ENCODE measurements at places on chromosomes 5 and 9.

- DNase-seq = no peak
Observed at GRCh38 chr9:114166614-114167572, 11.6 kb downstream of the COL27A1 start.

DNA sequence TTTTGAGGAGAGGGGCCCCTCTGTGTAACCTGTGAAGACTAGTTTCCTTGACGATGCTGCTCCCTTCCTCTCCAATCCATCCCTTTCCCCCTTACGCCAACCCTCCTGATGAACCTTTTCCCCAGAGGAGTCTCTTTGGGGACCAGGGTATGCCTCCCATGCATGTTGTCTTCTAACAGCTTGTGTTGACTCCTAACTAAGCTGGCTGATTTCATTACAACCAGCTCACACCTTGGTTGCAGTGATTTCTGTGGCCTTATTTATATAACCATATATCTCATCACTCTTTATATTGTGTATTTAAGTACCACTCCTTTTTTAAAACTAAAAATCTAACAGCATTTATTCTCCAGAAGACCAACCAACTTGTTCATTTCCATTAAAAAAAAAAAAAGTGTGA lies 42.5 kb downstream of the SFXN1 start:
- no peak for DNase-seq

GRCh38 chr5:173178369-173178910 lies 34.1 kb downstream of the BNIP1 start:
- DNase-seq = no peak

- DNase-seq = peak; percentile 21
Observed at GRCh38 chr9:21995666-21996398, 1.2 kb downstream of the CDKN2B-AS1 start.

- peak; percentile 42 for DNase-seq
Observed at GRCh38 chr5:126656401-126657007, 55.8 kb downstream of the PHAX start.

DNA sequence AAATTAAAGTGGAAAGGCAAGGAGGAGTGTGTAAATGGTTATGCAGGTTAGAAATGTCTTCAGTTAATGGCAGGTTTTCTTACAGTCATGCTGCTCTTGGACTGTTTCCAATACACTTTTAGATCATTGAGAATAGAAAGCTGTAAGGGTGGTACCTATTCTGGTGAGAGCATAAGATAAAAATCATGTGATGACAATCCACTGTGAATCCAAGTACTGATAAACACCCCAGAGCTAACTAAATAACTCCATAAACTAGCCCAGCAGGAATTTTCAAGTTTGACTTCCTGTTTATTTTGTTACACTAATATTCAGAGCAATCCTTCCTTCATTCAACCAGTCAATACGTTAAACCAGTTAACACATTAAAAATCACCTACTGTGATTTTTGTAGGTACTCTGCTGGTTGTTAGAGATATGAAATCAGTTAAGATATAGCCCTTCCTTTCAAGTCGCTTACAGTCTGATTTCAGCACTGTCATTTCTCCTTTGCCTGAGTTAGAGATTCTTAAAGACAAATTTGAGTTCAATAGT lies 22.6 kb downstream of the VCAN start:
- DNase-seq = no peak

DNA sequence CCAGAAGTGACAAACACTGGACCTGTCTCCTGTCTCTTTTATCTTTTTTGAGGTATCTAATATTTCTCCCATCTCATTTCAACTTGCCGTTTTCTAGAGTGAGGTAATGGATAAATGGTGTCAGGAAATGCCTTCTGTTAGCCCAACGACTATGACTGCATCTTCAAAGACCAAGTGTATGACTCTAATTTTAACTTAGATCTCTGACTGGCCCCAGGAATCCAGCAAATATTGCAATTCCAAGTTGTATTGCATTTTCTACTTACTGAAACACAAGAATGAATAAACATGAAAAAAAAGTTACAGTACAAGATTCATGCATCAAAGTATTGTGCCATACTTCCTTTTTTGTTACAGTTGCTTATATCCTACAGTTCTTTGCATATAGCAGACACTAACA lies 26.3 kb downstream of the SLC28A3 start:
- no peak for DNase-seq

DNA sequence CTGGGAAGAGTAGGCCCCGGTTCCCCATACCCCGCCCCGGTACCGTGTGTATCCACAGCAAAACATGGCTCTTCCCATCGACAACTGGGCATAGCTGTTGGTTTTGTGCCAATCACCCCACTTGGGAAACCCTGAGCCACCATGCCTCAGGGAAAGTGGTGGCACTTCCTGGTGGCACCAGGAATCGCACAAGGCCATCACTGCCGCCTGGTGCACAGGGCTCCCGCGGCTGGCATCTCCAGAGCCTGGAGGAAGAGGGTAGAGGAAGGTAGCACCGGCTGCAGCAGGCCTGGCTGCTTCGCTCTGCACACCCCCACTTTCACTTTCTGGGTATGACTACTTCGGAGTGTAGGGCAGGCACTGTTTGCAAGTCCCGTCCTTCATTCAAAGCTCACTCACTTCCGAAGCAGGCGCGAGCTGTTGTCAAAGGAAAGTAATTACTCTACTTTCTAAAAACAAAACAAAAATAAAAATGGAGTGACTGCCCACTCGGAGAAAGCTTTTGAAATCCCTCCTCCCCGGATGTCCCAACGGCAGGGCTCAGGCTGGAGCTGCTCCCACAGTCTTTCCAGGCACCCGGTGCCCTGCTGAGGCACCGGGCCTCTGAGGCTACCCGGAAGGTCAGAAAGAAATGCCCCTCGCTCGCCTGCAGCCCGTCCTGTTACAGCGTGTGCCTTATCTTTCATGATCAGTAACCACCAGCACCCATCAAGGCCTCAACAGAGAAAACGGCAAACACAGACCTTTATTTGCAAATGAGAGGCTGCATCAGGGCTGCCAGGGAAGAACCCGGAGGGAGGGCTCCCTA lies 2.0 kb downstream of the BRD3 start:
- peak; percentile 72 for DNase-seq

DNA sequence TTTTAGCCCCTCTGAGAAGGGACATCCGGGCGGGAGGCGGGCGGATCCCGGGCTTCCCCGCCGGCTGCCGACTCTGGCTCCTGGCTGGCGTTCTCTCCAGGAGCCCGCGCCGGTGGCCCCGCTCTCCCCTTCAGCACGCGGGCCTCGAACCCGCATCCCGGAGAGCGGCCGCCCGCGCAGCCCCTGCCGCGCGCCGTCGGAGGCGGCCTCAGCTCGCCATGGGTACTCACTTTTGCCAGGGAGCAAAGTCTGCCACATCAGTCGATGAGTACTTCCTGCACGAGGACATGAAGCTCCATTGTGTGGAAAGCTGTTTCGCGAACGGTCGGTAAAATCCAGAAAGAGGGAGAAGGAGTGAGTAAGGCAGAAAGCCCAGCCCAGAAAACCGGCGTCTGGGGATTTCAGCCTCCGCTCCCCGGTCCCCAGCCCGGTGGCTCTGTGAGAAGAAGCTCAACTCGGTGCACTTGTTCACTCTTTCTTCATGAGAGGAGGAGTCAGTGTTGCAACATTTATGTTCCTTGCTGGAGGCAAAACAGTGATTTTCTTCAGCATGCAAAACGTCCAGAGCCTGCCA lies at the start of gene PRLR:
Gene PRLR, minus strand, starts transcription at position 450 of the 574 bp plus-strand sequence. CDS start 140,867 bp downstream, outside the sequence.
- no peak for DNase-seq

- DNase-seq = no peak
Observed at GRCh38 chr9:22157828-22158227, 148.7 kb upstream of the CDKN2B start.

GRCh38 chr5:178330791-178331404 lies 98.3 kb upstream of the PHYKPL start:
- no peak for DNase-seq

- DNase-seq = no peak
Observed at GRCh38 chr5:93791518-93791972, 50.1 kb upstream of the POU5F2 start.

- no peak for DNase-seq
Observed at GRCh38 chr5:15021266-15022046, 149.9 kb upstream of the ANKH start.

- no peak for DNase-seq
Observed at GRCh38 chr5:93250424-93250823, 330.6 kb downstream of the NR2F1-AS1 start.

- no peak for DNase-seq
Observed at GRCh38 chr9:31124389-31124788, 1260.1 kb upstream of the ACO1 start.

DNA sequence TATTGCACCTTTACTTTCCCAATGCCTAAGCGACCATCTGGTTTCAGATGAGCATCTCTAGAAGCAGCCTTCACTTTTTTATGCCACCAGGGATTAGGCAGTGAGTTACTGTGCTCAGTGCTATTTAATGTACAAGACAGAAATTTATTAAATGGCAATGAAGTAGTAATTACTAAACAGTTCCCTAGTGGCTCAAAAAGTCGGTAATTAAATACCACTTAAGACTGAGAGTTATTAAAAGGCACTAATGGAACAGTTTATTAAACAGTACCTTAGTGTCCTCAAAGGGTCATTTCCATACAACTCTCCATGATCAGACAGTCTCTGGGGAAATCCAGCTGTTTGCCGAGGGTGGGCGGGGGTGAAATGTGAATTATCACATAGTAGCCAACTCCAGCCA lies 42.3 kb downstream of the LHFPL2 start:
- DNase-seq = no peak

DNA sequence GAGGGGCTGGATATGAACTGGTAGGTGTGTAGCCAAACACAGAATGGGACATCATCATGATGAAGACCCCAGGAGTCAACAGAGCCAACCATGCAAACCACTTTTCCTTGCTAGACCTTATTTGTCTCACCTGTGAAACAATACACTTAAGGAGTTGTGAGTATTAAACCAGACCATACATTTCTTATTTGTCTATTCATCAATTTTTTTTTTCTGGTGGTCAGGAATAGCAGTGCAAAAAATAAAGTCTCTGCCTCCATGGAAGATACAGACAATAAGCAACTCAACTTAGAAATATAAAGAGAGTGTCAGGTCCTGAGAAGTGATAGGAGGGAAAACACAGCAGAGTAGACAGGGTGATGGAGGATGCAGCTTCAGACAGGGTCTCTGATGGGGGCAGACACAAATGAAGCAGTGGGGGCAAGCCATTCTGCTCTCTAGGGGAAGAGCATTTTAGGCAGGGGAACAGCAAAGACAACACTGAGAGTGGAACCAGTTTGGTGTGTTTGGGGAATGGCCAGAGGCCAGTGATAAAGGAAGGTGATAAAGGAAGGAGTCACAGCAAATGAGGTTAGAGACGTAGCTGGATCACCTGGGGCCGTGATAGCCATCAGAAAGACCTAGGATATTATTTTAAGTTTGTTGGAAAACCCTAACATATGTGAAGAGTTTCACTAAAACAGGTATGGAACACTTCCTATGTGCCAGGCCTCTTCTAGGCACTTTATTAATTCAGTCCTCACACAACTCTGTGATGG lies 256.2 kb downstream of the MAN2A1 start:
- DNase-seq = no peak

DNA sequence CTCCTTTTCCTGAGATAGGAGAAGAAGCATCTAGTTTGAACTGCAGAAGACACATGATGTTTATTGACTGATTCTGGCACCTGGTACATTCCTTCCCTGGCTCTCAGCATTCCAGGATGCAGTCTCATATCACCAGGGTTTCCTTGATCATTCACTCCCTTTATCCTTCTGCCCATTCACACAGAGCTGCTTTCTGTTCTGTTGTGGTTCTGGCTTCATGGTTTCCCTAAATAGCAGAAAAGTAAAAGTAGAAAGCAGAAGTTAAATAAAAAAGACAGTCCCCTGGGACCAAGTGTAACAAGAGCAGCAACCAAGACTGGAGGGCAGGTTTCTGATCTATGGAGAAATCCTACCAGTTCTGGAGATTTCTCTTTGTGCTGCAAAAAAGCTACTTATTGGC lies 3.2 kb downstream of the IFNA8 start:
- no peak for DNase-seq

- no peak for DNase-seq
Observed at GRCh38 chr5:150246429-150246828, 43.1 kb downstream of the CAMK2A start.

DNA sequence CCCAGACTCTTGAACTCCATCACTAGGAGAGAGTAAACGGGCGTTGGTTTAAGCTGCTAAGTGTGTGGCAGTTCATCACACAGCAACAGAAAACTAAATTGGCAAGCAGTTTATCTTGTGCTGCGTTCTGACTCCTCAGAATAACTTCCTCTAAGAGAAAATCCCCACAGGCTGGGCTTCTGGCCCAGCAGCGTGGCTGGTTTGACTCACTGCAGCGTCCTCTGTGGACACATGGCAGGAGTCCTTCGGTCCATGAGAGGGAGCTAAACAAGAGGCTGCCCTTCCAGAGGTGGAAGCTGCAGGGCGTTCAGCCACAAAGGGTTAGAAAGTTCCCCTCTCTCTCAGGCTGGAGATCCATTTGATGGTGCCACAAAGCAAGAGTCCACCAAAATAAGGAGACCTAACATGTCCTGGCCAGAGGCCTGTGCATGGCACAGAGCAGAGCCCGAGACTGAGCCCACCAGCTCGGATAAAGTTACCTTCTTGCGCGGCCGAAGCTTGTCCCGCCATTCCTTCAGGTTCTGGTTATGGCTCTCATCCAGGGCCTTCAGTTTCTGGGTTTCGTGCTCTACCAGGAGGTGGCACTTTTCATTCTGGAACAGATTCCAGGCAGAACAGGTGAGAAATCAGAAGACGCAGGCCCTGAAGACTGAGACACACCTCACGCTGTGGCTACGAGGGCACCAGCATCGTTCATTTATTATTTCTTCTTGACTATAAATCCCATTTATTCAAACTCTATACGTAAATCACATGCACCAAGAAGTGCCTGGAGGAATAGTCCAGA lies 46.2 kb upstream of the FBXW11 start:
- no peak for DNase-seq

DNA sequence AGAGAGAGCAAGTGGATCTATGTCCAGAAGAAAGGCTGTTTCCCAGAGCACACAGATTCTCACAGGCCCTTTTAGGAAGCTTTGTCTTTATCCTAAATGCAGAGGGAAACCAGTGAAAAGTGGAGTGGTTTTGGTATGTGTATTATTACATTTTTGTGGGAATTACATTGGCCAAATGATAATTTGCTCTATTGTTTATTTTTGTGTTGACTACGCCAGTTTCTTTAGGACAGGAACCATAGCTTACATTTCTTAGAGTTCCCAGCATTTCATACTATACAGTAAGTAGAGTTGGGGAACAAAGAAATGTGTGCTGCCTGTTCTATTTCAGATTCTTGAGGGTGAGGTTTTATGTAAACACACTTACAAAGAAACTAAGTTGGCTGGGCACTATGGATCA lies 29.4 kb upstream of the SPATA31D4 start:
- no peak for DNase-seq

GRCh38 chr5:93909356-93909755 lies 168.0 kb upstream of the POU5F2 start:
- DNase-seq = no peak

- DNase-seq = no peak
Observed at GRCh38 chr5:113056988-113057387, 80.4 kb downstream of the DCP2 start.

- no peak for DNase-seq
Observed at GRCh38 chr5:33312571-33313549, 127.9 kb upstream of the TARS1 start.

- no peak for DNase-seq
Observed at GRCh38 chr5:180602481-180603075, 11.3 kb upstream of the SCGB3A1 start.

Data from CD4-positive, alpha-beta T cell treated with Interleukin-2 at 100 ng/mL for 4 hours (primary cell).